Psoas muscle (tissue), 8 donors: ENCODE measurements at places on chromosomes 2 and 18. TPM values are rescaled to one million over a fixed set of nuclear protein-coding genes. Genes with fewer than 3 reads are reported as not detected.

ACKR3 gene
- 23.2 TPM for total RNA-seq

TXNDC2 gene
- total RNA-seq, result not detected

POLE4 gene
- total RNA-seq, result 71.2 TPM

TRMT61B gene
- total RNA-seq, result 12.9 TPM

SKA1 gene
- not detected for total RNA-seq

MOGAT1 gene
- not detected for total RNA-seq

TMEM247 gene
- not detected for total RNA-seq
